ENCODE measurements at places on chromosomes 2 and 18.

DNA sequence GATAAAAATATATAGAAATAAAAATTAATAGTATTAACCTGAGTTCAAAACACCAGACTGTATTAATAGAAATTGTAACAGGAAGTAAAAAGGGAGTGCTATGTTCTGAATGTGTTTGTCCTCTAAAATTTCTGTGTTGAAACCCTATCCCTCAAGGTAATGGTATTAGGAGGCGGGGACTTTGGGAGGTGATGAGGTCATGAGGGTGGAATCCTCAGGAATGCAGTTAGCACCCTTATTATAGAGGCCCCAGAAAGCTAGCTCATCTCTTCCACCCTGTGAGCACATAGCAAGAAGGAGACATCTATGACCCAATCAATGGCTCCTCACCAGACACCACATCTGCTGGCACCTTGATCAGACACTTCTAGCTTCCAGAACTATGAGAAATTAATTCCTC is 124.5 kb downstream of the CMPK2 start:
- DNase-seq, result no peak

DNA sequence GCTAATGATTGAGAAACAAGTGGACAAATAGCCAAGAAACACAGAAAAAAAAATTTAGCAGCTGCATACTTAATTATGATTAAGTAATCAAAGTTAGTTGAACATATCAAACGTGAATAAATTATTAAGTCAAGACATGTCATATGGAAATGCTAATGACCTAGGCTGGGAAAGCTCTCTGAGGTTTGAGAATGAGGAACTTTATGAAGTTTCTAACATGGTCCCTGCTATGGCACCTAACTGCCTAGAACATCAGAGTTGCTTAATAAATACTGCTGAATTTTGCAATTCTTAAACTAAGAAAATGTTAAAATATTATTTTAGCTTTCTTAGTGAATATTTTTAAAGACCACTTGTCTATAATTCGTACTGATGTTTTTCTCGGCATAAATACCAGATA is 99.8 kb downstream of the AFF3 start:
- no peak for DNase-seq

DNA sequence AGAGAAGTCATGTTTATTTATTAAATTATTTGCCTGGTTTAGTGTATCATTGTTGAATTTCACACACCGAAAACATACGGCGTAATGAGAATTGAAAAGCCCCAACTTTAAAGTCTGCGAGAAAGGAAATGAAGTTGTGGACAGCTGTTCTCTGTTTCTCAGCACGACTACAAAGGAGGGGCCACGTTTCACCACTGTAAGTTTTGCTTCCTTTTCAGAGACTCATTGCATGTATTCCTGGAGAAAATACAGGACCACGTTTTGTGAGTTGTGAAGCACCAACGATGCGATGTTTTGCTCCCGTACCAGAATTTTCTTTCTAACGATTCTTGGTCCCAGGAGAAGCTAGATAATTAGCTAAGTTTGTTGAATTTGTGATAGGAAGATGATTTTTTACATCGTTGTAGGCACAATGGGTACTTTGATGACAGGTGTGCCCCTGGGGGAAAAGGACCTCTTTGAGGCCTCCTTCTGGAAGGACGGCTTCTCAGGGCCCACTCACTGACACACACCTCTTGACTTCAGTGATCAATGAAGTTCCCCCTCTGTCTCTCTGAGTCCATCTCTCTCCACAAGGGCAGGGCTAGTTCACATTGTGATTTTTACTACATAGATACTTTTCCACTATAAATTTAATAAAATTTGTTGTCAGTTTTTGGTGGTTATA is 23.7 kb upstream of the ACKR3 start:
- no peak for DNase-seq

GRCh38 chr18:23724681-23725080 is 35.4 kb downstream of the LAMA3 start:
- DNase-seq, result no peak

- peak; percentile 41 for DNase-seq
Observed at GRCh38 chr2:189150033-189150432, 29.5 kb downstream of the COL5A2 start.

- DNase-seq, result no peak
Observed at GRCh38 chr2:69285379-69285894, 101.6 kb downstream of the GFPT1 start.

DNA sequence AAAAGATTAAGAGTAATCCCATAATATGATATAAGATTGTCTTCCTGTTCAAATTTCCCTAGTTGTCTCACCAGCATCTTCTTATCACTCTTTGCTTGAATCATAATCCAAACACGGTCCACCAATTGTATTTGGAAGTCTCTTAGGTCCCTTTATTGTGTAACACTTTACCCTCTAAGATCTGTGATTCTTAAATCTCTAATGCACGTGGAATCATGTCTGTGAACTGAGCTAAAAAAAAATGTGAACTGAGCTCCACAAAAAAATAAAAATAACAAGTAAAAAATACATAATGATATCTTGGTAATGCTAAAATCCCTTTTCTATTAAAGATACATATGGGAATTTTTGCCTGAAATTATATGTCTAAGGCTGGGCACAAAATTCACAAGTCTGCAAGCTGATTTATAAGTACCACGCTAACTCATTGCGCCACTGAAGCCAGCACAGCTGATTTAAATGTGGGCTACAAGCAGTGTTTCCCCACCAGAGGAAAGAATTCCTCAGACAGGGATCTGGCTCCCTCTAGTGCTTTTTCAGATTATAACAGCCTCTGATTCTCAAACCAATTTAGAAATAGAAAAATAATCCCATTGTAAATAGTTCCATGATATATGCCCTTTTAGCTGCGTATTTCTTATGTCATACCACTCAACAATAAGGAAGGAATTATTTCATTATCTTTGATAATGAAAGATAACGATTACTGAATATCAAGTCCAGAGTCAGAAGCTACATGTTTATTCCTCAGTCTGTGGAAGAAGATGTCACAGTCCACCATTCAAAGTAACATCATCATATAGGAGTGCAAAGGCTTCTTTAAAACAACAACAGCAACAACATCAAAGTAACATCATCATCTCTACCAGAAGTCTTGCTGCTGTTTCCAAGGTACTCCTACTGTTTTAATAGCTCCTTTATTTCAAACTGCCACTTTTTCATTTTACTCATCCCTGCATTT is 22.9 kb downstream of the RBM43 start:
- DNase-seq, result peak; percentile 84

GRCh38 chr2:224611938-224612337 is 26.8 kb upstream of the CUL3 start:
- DNase-seq, result no peak

GRCh38 chr2:16395601-16396000 is 270.0 kb downstream of the CYRIA start:
- no peak for DNase-seq

GRCh38 chr2:157421331-157421944 is 22.5 kb downstream of the CYTIP start:
- no peak for DNase-seq

DNA sequence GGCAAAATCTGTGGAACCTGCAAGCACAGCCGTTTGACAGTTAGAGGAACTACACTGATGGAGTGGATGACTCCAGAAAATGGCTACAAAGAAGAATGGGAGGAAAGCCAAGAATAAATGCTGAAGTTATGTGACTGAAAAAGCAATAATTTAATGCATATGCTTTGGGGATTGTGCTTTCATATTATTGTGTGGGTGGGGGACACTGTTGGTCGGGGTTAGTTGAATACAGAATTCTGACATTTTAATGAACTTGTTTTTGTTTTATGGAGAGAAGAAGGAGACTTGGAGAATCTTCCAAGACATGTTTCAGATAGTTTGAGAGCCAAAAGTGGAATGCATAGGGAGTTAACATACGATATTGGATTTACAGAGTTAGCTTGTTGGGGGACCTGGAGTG is 68.5 kb downstream of the NRP2 start:
- no peak for DNase-seq

GRCh38 chr2:36561237-36561944 is 36.6 kb downstream of the FEZ2 start:
- DNase-seq, result peak; percentile 83

GRCh38 chr2:233244818-233245217 is 6.7 kb upstream of the ATG16L1 start:
- no peak for DNase-seq

- no peak for DNase-seq
Observed at GRCh38 chr2:140895378-140895777, 1235.4 kb downstream of the LRP1B start.

DNA sequence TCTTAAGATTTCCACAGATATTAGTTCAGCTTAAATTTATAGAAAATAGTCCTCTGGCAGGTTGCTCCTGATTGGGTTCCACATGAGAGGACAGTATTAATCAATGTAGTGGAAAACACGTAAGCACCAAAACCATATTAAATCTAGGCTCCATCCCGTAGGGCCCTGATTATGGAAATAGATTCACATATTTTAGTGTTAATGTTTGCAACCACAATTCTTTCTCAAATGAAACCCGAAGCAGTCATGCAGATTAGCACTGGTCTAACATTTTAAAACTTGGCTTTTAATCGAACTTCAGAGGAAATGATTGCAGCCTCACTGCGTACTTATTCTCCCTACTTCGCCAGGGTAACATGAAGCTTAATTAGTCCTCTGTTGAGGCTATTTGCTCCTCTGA is 60.9 kb downstream of the METTL4 start:
- DNase-seq, result no peak

- no peak for DNase-seq
Observed at GRCh38 chr18:24208270-24209035, 69.6 kb downstream of the CABYR start.

DNA sequence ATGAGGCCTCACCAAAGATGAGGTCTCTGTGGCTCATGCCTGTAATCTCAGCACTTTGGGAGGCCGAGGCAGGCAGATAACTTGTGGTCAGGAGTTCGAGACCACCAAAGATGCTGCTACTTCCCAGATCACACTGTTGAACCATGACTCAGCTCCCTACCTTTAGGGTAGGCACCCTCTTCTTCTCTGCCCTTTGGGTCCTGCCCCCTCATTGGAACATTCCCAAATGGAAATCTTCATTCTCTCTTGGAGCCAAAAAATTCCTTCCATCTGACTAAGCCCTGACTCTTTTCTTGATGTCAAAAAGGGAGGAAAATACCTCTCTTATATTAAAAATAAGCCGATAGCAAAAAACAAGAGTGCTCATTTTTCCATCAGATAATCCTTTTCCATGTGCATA is 183.5 kb downstream of the PAX3 start:
- no peak for DNase-seq

- DNase-seq, result no peak
Observed at GRCh38 chr2:217964275-217965161, 38.3 kb downstream of the TNS1 start.

DNA sequence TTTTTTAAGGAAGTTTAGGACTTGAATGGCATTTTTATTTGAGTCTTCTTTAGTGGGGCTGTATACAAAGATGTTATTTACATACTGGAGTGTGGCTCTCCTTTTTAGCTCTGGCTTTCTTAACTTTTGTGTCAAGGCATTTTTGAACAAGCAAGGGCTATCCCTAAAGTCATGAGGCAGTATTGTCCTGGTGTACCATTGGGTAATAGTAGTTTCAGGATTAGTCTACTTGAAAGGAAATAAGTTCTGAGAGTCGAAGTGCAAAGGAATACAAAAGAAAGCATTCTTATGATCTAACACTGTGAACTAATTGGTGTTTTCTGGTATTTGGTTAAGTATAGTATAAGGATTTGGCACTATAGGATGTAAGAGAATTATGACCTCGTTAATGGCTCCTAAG is 1.9 kb upstream of the CYP27A1 start:
- DNase-seq, result no peak

Measured in AG09309 (cell line).